ENCODE measurements at places on chromosomes 1 and 21.

- DNase-seq = no peak
Measured at GRCh38 chr1:219239518-219239917, 65.8 kb downstream of the LYPLAL1 start.

GRCh38 chr1:31507676-31508530, 68.4 kb upstream of the TINAGL1 start:
- DNase-seq = no peak

GRCh38 chr1:160108888-160109662, 6.5 kb upstream of the ATP1A2 start:
- DNase-seq = no peak

DNA sequence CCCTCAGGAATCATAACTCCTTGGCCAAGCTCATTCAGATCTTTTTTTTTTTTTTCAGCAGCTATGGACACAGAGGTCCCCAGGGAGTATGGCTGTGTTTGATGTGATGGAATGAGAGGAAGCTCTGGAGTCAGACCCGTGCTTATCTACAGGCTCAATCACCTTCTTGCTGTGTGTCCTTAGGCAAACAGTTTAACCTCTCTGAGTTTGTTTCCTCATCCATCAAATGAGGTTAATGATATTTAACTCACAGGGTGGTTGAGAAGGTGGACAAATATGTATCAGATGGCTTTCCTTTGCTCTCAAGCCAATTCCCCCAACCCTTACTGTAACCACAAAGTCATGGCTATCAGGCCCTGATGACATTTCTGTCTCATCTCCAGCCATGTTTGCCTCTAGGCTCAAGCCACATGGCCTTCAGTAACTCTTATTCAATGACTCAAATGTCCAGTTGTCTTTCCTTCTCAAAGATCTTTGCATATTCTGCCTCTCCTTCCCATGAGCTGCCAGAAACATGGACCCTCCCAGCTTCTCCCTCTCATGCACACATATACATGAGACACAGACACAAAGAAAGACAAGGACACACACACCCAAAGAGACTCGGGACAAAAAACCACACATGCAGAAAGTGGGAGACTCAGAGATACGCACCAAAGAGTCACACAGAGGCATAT, 303.5 kb upstream of the KAZN start:
- no peak for DNase-seq

GRCh38 chr1:14759843-14760242, 161.4 kb downstream of the KAZN start:
- DNase-seq = no peak

- no peak for DNase-seq
Measured at GRCh38 chr1:219549215-219549614, 63.7 kb downstream of the ZC3H11B start.

GRCh38 chr1:25338986-25339385, 852 bp downstream of the TMEM50A start:
- no peak for DNase-seq

- no peak for DNase-seq
Measured at GRCh38 chr1:229694053-229694693, 68.1 kb downstream of the URB2 start.

DNA sequence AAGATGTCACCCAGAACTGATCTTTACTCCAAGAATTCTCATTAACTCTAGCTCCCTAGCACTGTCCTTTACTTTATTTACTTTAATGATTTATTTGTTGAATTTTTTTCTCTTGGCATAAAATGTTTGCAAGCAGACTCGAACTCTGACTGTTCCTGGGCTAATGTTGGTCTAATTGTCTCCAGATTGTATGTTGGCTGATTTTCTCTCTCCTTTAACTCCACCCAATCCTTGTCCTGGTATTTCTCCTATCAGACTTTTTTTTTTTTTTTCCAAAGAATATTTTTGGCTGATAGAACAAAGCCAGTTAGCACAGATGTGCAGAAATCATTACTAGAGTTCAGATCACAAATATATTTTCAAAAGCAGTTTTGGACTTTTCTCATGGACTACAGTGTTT, 82.6 kb downstream of the ATF6 start:
- DNase-seq = no peak

DNA sequence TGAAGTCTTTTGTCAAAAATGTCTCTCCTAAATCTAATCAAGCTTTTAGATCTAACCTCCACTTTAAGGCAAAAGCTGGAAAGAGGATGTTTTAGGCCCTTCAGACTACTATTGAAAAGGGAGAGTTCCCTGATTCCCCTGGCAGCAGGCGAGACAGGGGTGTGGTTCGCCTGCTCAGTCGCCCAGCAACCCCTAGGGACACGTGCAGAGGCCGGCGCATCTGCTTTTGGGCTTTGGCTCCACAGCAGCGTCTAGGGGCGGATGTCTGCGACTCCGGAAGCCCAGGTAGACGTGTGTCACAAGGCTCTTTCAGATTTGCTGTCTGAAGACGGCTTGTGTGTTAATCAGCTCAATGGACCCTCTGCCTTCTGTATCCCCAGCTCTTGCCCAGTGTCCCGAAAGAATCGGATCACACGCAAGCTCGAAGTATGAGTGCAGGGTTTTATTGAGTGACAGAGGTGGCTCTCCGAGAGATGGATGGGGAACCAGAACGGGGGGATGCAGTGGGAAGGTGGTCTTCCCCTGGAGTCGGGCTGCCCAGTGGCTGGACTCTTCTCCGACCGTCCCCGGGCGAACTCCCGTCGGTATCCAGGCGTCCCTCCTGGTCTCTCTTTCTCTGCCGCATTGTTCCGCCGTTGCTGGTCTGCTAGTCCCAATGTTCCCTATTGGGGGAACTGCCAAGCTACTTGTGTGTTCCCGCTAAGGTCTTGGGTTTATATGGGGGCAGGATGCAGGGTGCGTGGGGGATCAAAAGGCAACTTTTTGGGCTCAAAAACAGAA, 45.5 kb downstream of the OLFML2B start:
- no peak for DNase-seq

DNA sequence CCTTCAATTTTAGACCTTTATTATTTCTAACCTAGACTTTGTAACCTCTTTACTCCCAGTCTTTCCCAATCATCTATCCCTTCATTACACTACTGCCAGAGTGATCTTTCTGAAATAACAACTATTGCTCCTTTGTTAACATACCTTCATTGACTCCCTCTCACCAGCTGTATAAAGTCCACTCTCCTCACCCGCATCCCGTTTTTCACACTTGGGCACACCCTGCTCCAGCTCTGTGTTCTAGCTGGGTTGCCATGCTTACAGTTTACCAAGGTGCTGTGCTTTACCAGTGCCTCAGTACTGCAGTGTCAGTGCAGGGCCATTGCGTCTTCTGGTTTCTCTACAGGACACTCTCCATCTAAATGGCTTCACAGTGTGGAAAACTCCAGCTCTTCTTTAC, 148.2 kb downstream of the NFIA start:
- DNase-seq = no peak

- no peak for DNase-seq
Measured at GRCh38 chr1:64564891-64565290, 95.0 kb downstream of the CACHD1 start.

DNA sequence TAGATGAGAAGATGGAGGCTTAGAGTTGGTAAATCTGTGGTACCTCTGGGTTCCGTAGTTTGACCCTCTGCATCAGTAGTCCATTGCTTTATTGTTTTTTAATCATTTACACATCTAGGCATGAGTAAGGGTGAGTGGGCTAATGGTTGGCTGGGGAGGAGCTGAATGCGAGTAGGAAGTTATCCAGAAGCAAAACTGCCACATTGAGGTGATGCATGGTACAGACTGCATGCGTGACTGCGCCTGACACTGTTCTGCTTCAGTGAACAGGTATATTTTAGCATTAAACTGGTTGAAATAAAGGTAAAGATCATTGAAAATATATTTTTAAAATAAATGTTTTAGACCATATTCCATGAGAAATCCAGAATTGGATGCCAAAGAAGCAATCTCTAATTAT, 4.4 kb downstream of the DNAJC16 start:
- no peak for DNase-seq

DNA sequence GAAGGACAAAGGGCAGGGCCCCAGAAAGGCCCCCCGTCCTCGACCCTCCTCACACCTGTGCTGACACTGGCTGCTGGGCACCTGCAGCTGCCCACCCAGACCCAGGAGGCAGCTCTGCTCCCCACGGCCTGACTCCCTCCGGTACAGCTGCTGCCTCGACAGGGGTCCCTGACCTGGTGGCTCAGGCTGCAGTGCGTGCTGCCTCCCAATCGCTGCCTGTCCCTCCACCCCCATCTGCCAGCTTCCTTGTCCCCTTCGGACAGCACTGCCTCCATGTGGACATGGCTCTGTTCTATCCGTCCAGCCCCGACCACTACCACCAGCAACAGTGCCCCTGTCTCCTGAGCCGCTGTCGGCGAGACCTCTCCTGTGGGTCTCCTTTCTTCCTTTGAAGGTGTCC, 4.1 kb downstream of the NOC2L start:
- DNase-seq = no peak

- DNase-seq = no peak
Measured at GRCh38 chr1:5865056-5865455, 127.2 kb downstream of the NPHP4 start.

DNA sequence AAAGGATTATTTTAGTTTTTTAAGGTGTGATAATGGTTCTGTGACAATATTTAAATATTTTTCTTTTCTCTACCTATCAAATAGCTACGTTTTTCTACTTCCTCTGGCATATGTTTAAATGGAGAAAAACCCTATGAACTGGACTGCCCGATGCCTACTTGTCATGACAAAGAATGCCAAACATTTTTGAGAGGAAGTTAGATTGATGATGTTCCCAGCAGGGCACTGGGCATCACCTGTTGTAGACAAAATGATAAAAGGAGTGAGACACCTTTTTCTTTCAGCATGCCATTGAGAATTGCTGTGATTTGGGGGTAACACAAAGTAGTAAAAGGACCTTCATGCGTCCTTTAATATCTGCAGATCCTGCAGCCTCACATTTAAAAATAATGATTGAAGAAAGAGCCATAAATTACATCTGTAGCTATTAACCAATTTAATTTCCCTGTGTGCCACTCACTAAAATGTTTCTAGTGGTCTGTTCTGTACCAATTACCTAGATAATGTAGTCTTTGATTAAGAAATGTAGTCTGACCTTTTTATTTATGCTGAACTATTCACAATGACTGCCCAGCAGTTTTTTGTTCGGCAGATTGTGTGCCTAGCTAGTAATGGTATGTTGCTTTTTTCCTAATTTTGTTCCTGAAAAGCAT, 47.6 kb downstream of the RPL5 start:
- DNase-seq = no peak

DNA sequence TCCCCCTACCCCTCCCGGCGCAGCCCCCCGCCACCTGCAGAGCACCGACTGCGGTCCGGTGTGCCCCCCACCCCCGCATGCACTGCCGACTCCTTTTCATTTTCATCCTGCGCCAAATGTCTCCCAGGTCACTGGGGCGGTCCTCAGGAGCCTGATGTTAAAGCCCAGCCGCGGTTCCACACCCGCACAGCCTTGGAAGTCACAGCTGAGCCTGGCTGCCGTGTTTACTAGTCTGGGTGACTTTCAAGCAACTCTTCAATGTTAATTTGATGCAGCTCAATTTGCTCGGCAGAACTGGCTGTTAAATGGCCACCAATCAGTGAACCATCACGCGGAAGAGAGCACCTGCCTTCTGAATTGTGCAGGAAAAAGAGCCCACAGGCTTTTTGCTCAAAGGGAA, 27.2 kb downstream of the THAP3 start:
- no peak for DNase-seq

DNA sequence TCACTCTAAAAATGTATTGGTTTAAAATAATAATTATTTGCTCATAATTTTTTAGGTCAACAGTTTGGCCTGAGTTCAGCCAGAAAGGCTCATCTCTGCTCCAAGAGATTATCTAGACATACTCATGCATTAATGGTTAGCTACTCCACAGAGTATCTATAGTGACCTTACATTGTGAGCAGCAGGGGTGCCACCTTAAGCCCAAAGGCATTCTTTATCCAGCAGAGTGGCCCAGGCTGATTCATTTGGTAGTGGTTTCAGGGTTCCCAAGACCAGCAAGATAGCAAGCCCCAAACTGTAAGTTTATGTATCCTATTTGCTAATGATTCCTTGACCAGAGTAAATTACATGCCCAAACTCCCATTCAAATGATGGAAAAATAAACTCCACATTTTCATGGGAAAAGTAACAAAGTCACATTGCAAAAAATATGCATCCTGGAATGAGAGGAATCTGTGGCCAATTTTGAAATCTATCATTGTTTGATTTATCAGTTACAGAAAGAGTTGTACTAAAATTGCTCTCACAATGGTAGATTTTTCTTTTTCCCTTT, 182.6 kb upstream of the KCNK2 start:
- no peak for DNase-seq

DNA sequence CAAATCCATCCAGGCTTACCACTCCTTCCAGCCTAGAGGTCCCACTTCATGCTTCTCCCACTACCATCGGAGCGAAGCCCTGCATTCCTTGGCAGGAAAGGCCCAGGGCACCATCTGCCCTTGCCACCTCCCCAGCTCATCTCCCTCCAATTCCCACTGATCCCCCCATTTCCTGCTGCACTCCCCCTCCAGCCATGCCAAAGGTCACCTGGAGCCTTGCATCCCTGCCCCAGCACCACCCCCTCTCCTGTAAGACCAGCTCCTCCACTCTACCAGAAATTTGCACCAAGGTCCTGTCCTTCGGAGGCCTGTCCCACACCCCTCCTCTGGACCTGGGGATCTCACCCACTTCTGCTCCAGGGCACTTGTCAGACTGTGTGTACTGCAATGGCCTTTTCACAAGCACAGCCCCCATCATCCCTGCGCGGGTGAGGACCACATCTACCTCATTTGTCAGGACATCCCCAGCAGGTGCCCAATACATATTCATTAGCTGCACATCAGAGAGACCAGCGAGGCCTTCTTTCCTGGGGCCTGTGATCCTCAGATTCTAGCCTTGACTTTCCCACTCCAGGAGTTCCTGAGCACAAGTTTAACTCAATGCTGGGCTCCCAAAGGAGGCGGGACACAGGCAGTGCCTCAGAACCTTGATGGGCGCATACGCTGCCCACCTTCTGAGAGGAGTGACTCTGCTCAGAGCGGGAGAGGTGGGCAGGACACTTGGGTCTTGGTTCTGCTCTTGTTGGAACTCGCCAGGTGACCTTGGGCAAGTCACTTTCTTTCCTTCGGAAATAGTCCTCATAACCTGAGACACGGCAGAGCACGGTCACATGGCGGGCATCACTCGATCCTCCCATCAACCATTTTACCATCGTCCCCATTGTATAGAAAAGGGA, 49.9 kb upstream of the EDN2 start:
- no peak for DNase-seq

DNA sequence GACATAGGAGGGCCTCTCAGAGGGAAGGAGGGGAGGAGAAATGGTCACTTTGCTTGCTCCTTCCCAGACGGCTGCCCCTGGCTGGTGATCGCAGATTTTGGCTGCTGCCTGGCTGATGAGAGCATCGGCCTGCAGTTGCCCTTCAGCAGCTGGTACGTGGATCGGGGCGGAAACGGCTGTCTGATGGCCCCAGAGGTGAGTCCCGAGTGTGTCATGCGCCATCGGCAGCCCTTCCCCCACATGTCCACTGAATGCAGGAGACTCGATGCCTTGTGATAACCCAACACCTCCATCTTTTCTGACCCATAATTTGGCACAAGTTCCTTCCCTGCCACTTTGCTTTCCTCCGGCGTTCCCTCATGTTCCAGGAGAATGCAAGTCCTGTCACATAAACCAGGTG, 12.7 kb downstream of the DDOST start:
- no peak for DNase-seq

Measured in stimulated activated CD8-positive, alpha-beta memory T cell treated with anti-CD3 and anti-CD28 coated beads, Interleukin-4, amount 100 ng/mL, for 1 hour (primary cell).